Stimulated activated CD8-positive, alpha-beta memory T cell treated with anti-CD3 and anti-CD28 coated beads, Interleukin-15, amount 100 ng/mL, for 48 hours (primary cell): ENCODE measurements at places on chromosomes 12 and 14.

DNA sequence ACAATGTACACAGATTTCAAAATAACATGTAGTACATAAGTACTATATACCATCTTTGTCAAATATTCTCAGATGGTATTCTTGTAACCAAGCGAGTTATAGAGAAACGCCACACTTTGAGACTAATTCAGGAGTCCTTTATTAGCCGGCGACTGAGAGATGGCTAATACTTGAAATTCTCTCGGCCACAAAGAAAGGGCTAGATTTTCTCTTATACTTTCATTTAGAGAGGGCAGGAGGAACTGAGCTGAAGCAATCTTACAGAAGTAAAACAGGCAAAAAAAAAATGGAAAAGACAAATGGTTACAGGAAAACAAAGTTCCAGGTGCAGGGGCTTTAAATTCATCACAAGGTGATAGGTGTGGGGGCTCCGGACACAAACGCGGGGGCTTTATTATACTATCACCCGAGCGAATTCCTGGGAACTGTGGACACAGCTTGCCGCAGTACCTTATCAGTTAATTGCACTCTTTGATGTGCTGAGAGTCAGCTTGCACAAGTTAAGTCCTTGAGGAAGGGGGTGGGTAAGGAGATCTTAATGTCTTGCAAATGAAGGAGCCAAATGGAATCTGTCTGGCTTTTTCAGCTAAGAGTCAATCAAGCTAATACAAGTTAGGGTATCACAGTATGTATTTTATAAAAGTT lies 382.3 kb downstream of the KCNH5 start:
- no peak for DNase-seq

- DNase-seq: no peak
Observed at GRCh38 chr12:29771786-29772185, 12.0 kb downstream of the TMTC1 start.

GRCh38 chr14:31207287-31207754 lies 272 bp downstream of the HECTD1 start:
- no peak for DNase-seq

DNA sequence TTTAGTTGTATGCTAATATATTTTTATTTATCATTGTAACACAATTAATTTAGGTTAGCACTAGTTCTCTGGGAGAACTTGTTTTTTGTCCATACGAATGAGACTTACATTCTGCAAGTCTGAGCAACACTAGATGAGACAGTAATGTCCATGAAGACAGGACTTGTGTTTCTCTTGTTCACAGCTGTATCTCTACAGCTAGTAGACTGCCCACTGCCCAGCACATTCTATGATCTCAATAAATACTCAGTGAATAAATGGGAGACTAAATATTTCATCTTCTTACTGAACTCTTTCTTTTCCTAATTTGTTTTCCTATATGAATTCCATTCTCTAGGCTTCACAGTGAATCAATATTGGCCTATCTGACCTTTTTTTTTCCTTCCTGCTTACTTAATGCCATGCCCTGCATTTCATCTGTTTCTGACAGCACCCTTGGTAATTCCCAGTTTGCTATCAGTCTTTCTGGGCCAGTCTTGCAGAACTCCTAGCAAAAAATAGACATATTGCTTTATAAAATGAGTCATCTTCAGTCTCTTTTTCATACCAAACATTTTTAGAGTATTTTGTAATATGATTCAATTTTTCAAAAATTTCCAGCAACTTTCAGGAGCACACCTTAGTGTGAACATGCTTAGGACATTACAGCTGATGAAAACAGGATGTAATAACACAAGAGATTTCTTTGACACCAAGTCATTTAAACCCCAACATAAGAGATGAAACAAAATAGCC lies 185.5 kb upstream of the ATP2B1 start:
- no peak for DNase-seq

- DNase-seq: no peak
Observed at GRCh38 chr14:34222867-34223266, 239.2 kb downstream of the SPTSSA start.

DNA sequence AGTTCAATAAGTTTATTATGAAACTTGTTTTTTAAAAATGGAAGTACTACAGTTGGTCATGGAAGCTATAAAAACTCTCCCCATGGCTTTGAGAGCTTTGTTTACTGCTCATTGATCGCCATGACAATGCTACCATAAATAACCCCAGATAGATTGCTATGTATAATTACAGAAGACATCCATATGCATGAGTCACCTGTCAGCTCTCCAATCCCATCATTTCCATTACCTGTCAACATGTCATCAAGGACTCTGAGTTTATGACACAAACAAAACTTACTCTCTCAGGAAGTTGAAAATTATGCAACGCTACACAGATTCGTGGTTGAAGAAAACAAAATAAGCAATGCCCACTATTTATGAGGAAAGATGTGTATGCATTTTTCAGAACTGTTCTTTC lies 144.4 kb downstream of the SEC23A start:
- no peak for DNase-seq

- no peak for DNase-seq
Observed at GRCh38 chr12:56591126-56591525, 39.0 kb downstream of the BAZ2A start.

GRCh38 chr14:68479247-68479646 lies 313.6 kb downstream of the ZFP36L1 start:
- DNase-seq: no peak

GRCh38 chr12:51922146-51922545 lies 14.8 kb downstream of the ACVRL1 start:
- DNase-seq: no peak

GRCh38 chr12:15705606-15706005 lies 83.6 kb downstream of the EPS8 start:
- no peak for DNase-seq

GRCh38 chr14:98999901-99000300 lies 272.1 kb downstream of the BCL11B start:
- no peak for DNase-seq

DNA sequence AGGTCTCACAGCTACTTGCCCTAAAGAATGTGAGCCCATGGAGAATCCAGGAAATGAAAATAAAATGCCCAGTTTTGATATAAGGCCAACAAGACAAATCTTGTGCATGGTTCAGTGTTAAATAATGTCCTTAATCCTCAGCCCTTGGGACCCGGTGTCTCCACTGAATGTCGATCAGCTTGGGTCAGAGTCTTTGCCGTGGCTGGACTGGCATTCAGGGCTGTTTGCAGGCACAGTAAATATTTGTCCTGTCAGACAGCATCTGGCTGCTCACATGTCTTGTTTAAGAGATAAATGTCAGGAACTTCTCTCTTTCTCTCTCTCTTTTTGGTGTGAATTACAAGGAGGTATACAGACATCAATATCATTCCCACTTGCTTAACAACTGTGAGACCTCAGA lies 452.5 kb downstream of the FUT8 start:
- DNase-seq: no peak

DNA sequence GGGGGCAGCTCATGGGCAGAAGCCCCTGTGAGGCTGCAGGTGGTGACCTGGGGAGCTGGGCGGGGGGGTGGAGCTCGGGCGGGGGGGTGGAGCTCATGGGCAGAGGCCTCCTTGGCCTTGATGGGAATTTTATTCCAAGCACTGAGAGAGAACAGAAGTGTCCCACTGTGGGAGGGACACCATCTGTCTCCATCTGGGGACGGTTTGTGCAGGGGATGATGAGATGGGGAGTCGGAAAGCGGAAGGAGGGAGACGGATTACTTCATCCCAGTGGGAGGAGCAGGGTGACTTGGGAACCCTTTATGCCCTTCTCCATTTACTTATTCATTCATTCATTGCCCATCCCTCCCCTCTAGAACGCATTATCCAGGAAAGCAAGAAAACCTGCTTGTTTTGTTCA lies 304.7 kb downstream of the ADGRD1 start:
- no peak for DNase-seq

DNA sequence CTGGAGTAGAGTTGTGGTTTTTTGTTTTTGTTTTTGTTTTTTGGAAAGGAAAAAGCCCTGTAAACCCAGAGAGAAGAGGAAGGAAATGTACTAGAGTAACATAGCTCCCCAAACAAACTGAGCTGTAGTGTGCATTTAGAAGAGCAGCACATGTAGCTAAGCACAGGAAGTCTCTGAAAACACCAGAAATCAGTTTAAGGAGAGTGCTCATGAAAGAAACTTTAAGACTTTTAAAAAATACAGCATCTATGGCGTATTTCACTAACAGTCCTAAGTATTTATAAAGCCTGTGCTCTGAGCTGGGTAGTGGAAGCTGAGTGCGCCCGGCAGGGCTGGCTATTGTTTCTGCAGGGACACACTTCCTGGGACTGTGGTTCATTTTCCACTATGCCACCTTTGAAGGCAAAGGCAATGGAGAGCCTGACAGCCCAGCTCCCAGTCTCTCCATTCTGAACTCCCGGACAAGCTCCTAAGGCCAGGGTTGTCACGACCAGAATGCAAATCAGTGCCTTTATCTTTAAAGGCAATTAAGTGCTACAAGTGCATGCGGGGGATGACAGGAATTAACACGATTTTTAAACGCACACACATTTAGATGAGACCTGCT lies 45.4 kb downstream of the NIN start:
- DNase-seq: no peak

DNA sequence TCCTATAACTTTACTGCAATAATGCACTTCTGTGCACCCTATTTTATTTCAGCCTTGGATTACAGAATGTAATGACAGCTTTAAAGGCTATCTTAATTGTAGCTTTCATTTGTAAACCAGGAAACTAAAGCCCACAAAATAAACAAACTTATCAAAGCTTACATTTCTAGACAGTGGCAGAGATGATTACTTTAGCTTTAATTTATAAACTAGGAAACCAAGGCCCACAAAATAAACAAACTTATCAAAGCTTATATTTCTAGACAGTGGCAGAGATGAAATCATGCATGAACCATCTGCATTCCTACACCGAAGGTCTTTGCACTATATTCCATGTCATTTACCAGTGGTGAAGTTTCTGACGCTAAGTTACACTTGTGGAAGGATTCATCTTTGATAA lies 74.4 kb downstream of the PRKD1 start:
- no peak for DNase-seq

GRCh38 chr12:69947897-69948296 lies 122.9 kb downstream of the MYRFL start:
- no peak for DNase-seq

DNA sequence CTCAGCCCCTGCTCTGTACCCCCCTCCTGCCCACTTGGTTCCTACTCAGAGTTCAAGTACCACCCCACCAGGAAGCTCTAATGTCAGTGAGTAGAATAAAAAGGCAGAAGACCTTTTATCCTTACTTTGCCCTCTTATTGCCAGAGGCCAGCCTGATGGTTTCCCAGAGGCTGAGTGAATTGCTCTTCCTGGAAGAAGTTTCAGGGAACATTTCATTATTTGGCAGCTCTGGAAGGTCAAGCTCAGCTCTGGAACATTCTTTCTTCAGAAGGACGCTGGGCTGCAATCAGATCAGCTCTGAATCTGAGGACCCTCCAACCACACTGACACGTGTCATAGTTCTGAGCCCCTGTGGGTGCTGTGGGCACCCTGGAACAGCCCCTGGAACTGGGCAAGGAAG lies 188.9 kb downstream of the ETV6 start:
- DNase-seq: no peak

DNA sequence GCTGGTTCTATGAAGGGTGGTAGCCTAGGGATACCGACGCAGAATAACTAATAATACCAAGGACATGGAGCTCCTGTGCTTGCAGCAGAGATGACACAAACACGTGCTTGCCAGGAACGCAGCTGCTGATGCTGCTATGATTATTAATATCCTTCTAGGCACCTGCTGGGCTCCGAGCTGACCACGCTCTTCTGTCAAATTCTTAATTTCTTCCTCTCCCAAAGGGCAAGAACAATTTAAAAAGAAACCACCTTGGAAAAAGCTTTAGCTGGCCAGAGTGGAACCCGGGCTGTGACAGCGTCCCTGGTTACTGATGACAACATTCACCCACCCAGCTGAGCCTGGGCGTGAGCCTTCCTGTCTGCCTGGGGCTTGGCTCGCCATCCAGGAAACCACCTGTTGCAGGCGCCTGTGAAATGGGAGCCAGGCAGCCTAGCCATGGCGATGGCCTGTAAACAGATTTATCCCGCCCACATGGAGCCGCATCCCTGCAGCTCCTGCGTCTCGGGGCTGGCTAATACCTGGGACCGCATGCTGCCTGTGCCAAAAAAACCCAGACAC lies 28.8 kb downstream of the CLMN start:
- no peak for DNase-seq

- no peak for DNase-seq
Observed at GRCh38 chr12:96773031-96773430, 134.0 kb upstream of the NEDD1 start.

DNA sequence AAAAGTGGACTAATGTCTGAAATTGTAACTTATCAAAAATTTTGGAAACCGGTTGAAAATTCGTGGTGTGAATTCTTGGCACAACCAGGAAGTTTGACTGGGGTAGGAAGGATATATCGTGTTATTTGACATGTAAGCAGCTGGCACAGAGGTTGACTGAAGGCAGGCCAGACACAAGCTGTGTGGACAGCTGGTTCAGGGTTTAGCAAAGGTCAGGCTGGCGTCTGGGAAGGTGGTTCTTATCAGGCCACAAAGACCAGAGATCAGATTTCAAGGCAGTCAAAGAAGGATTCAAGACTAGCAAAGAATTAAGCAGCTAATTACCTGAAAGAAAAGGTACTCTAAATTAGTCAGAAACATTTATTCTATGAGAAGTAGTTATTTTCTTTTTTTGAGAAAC lies 450.2 kb upstream of the MDGA2 start:
- DNase-seq: no peak

- no peak for DNase-seq
Observed at GRCh38 chr12:93107514-93108312, 178.6 kb upstream of the EEA1 start.

- DNase-seq: no peak
Observed at GRCh38 chr12:62466018-62466593, 520 bp upstream of the MON2 start.

DNA sequence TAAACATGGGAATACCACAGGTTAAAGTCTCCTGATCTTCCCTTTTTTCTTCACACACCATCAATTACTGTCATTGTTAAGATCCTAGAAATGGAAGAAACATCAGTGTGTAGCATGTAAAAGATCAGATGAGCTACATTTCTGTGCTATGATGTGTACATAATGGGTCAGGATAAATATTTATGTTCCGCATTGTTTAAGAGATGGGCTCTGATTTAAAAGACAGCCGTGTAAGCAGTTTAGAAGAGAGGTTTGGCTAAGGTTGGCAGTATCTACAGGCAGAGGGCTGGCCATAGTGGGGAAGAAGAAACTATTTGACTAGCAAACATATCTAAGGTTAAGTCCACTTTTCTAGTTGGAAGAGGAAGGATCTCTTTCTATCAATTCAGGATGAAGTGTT lies 49.4 kb downstream of the LRRC9 start:
- DNase-seq: no peak

- DNase-seq: no peak
Observed at GRCh38 chr14:79134361-79134760, 964.2 kb downstream of the NRXN3 start.

GRCh38 chr12:71010143-71010479 lies 89.6 kb upstream of the PTPRR start:
- DNase-seq: no peak

GRCh38 chr12:14776236-14776961 lies 26.9 kb downstream of the WBP11 start:
- DNase-seq: no peak

- DNase-seq: no peak
Observed at GRCh38 chr12:12719496-12719895, 2.3 kb downstream of the CDKN1B start.

- no peak for DNase-seq
Observed at GRCh38 chr14:64968167-64968566, 4.0 kb downstream of the RAB15 start.
